ENCODE measurements at places on chromosomes 13 and 19. TPM values are rescaled to one million over a fixed set of nuclear protein-coding genes. Genes with fewer than 3 reads are reported as not detected.

TYROBP gene
- not detected for total RNA-seq

- H3K27me3 ChIP-seq = no peaks in the 10 kb centered on the region
- DNase-seq = no peak
- H3K4me1 ChIP-seq = peaks cover 17% of the 10 kb centered on the region
- peaks cover 5% of the 10 kb centered on the region for H3K36me3 ChIP-seq
These were observed 22.1 kb downstream of the SPART start for GRCh38 chr13:36323951-36324566.

- no peak overlapping the region for H3K4me3 ChIP-seq
- H3K4me1 ChIP-seq = peaks cover 26% of the 10 kb centered on the region
- no peaks in the 10 kb centered on the region for H3K36me3 ChIP-seq
- H3K27ac ChIP-seq = no peak overlapping the region
- H3K27me3 ChIP-seq = no peaks in the 10 kb centered on the region
These were observed 106.8 kb downstream of the LACC1 start for GRCh38 chr13:43986421-43986981.

GRCh38 chr19:41616792-41617621 is 9.9 kb downstream of the CEACAM4 start:
- H3K36me3 ChIP-seq = no peaks in the 10 kb centered on the region
- no peaks in the 10 kb centered on the region for H3K4me1 ChIP-seq
- H3K4me3 ChIP-seq = no peak overlapping the region
- DNase-seq = peak; percentile 29
- H3K27ac ChIP-seq = no peak overlapping the region
- H3K27me3 ChIP-seq = no peaks in the 10 kb centered on the region

DNA sequence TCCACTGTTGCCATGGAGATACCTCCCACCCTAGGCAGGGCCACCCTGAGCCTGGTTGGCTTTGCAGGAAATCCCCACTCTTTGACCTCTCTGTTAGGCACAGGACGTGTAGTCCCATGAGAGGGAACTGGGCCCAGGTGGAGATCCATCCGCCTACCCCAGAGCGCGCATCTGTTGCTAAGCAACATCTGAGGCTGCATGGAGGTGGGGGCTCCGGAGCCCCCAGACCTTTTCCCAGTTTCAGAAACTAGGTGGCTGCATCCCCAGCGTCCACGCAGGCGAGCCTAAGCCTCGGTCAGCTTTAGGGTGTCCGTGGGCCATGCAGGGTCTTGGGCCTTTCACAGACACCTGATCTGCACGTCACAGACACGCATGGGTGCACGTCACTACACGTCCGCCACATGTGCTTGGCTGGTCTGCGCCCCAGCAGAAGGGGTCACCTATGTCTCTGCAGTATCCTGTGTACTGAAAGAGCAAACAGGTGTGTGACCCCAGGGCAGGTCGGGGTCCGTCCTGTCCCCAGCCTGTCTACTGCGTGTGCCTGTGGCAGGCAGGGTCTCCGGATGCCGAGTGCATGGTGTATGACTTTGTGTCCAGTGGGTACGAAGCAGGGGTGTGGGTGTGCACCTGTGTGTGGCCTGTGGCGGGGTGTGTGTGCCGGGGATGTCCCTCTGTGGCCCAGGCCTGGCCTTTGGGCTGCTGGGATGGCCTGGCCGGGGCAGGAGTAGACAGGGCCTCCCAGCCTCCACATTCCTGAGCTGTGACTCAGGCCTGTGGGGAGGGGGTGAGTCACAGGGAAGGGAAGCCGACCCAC is 4.1 kb upstream of the CIRBP start:
- H3K27me3 ChIP-seq = peaks cover 14% of the 10 kb centered on the region
- H3K4me1 ChIP-seq = peaks cover 60% of the 10 kb centered on the region
- peak; percentile 86 for DNase-seq

- no peaks in the 10 kb centered on the region for H3K36me3 ChIP-seq
- no peak overlapping the region for H3K27ac ChIP-seq
- no peak overlapping the region for H3K4me3 ChIP-seq
- H3K27me3 ChIP-seq = no peaks in the 10 kb centered on the region
- no peaks in the 10 kb centered on the region for H3K4me1 ChIP-seq
- DNase-seq = peak; percentile 66
These were observed 5.5 kb upstream of the ADAMTS10 start for GRCh38 chr19:8615813-8616596.
